ENCODE measurements at places on chromosomes 7 and 10.
A peak's percentile ranks its signal among the peaks of the same experiment; 100 is the strongest.

DNA sequence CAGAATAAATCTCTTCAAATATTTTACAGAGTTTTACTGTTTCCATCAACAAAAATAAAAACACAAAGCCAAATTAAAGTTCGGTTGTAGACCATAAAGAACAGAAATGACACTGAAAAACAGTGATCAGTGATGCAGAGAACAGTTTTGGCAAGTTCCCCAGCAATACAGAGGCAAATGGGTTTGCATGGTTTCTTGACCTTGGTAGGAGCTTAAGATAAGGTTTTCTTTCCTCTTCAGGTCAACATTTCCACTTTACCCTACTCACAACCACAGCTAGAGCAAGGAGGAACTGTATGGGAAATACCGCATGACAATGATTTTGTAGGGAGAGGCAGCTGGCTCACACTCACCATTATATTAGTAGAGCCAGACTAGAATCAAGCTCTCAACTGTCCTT is 199.5 kb downstream of the SH2D4B start:
- DNase-seq = no peak

- no peak for DNase-seq
These were observed 118.4 kb downstream of the NSUN6 start for GRCh38 chr10:18532881-18533535.

- DNase-seq = no peak
These were observed 33.6 kb downstream of the CNTNAP2 start for GRCh38 chr7:146150153-146150552.

GRCh38 chr7:68573271-68574005 is 1024.8 kb upstream of the AUTS2 start:
- DNase-seq = peak; percentile 77

- DNase-seq = no peak
These were observed 29.0 kb downstream of the MGAM2 start for GRCh38 chr7:142140401-142140959.

DNA sequence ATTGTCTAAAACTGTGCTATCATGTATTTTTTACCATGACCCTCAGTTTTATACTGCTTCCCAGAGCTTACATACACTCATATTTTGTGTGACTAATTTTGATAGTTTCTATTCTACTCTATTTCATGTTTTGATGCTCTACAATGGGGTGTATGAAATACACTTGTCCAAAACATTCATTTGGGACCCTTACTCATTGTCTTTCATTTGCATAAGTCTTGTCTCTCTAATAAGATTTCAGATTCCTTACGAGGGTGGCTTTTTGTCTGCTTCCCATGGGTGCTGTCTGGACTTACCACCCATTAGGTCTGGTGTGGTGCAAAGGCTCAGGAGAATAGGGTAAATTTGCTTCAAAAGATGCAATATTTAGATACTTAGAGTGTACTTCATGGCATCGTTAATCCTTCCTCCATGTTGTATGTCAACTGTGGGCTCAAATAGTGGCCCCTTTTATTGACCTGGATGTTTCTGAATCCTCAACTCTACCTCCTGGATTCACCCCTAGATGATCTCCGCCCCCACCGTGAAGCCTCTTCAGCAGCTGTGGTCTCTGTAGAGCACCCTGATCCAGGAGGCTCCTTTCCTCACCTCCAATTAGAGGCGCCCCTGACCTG is 3.6 kb upstream of the GIMAP5 start:
- no peak for DNase-seq

GRCh38 chr10:23417254-23417653 is 21.6 kb upstream of the OTUD1 start:
- DNase-seq = no peak

- no peak for DNase-seq
These were observed 33.9 kb downstream of the ITPRIP start for GRCh38 chr10:104304356-104304745.

DNA sequence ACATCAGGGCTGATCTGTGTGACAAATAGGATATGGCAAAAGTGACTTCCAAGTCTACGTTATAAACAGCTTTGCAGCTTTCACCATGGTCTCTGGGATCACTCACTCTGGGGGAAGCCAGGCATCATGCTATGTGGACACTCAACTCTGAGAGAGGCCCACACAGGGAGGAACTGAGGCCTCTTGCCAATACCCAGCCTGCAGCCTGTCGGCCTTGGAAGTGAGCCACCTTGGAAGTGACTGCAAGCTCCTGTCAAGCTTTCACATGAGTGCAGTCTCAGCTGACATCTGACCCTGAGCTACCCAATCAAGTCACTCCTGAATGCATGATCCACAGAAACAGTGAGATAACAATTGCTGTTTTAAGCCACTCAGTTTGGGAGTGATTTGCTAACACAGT is 56.5 kb downstream of the MMRN2 start:
- DNase-seq = no peak

DNA sequence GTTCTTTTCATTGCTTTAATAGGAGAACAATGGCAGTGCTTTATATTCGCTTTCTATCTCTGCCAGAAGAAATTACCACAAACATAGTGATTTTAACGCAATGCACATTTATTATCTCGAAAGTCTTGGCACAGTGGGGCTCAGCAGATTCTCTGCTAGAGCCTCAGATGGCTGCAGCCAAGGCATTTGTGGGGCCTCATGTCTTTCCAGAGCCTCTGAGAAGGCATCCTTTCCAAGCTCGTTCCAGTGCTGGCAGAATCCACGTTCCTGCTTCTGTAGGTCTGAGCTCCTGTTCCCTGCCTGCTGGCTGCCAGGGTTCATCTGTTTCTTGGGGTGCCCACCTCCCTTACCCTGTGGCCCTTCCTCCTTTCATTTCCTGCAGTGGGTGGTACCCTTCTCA is 60.2 kb downstream of the LRRC18 start:
- DNase-seq = no peak
